ENCODE measurements at places on chromosomes 16 and 17.

- DNase-seq, result peak; percentile 57
Observed at GRCh38 chr16:1102921-1103635, 7.0 kb upstream of the C1QTNF8 start.

DNA sequence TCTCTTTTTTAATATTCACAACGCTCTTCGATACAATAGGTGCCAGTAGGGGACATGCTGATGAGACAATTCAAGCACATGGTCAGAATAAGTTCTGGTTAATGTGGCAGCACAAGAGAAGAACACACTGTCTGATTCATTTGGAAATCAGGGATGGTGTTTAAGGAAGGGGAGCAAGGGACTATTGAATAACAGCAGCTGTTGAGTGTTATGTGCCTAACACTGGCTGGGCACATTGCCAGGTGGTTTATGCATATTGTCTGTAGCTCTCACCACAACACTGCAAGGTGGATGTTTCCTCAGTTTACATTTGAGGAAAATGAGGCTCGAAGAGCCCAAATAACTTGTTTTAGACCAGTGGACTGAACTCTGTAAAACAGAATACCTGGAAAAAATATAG is 44.2 kb downstream of the LYRM9 start:
- peak; percentile 82 for DNase-seq

GRCh38 chr16:68696514-68696913 is 40.6 kb upstream of the CDH1 start:
- DNase-seq, result no peak

GRCh38 chr17:35617505-35617904 is 30.4 kb downstream of the AP2B1 start:
- no peak for DNase-seq

DNA sequence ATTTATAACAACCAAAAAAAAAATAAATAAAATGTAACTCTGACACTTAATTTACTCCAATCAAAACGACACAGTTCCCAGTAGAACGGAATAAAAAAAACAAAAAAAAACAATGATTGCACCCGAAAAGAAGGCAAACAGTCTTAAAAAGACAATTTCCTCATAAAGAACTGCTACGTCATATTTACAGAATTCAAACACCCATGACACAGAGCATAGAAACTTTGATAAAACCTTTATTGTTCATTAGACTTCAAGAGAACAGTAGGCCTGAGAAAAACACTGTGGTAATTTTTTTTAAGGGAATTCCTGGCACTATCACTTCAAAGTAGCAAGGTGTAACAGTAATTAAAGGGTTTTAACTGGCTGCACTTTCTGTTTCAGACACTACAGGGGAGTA is 26.1 kb downstream of the FAM222B start:
- no peak for DNase-seq

DNA sequence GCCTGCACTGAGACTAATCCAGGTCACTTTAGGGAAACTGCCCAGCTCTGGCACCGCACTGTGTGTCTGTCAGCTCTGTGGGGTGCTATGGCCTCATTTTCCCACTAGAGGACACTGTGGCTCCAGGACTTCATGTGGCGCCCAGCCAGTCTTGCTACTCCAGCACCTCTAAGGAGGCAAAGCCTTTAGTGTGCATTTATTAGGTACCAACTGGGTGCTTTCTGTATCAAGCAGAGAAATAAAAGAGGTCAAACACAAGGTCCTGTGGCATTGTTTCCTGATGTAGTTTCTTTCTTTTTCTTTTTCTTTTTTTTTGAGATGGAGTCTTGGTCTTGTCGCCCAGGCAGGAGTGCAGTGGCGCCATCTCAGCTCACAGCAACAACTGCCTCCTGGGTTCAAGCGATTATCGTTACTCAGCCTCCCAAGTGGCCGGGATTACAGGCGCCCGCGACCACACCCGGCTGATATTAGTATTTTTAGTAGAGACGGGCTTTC is 12.5 kb upstream of the RHBDL3 start:
- DNase-seq, result peak; percentile 94

DNA sequence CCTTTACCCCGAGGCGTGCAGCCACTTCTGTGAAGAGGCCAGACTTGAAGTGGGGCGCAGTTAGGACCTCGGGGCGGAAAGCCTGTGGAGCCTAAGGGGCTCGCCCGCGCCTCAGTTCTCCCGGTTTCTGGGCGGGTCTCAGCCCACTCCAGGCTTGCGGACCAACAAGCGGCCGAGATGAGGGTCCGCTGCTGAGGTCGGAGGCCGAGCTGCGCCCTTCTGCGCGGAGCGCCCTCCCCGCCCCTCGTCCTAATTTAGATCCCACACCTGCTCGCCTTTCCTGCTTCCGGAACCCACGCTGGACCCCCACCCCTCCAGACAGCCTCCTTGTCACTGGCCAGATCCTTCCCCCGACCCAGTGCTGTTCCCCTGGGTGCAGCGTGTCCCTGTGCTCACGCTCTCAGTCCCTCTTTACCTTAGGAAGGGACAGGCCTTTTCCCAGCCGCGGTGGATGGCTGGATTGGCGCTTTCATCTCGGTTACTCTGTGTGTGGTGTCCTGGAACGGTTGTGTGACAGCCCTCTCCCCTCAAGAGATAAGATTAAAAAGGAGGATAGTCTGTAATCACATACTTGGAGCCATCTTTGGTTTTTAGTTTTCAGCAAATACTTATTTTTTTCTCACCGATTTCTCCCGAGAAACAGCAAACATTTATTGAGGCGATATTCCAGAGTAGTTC is 933 bp upstream of the ATXN7L3 start:
- DNase-seq, result peak; percentile 78

DNA sequence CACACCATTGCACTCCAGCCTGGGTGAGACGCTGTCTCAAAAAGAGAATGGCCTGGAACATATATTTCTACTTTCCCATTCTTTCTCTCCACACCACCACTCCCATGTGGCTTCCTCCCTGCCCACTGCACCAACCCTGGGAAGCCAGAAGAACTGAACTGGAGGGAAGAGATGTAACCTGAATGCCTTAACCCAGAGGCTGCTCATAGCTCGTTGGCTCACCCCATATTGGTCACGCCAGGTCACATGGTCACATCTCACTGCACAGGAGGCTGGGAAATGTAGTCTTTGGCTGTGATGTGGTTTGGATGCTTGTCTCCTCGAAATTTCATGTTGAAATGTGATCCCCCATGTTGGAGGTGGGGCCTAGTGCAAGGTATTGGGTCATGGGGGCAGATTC is 5.9 kb upstream of the DNAH17 start:
- DNase-seq, result peak; percentile 36

DNA sequence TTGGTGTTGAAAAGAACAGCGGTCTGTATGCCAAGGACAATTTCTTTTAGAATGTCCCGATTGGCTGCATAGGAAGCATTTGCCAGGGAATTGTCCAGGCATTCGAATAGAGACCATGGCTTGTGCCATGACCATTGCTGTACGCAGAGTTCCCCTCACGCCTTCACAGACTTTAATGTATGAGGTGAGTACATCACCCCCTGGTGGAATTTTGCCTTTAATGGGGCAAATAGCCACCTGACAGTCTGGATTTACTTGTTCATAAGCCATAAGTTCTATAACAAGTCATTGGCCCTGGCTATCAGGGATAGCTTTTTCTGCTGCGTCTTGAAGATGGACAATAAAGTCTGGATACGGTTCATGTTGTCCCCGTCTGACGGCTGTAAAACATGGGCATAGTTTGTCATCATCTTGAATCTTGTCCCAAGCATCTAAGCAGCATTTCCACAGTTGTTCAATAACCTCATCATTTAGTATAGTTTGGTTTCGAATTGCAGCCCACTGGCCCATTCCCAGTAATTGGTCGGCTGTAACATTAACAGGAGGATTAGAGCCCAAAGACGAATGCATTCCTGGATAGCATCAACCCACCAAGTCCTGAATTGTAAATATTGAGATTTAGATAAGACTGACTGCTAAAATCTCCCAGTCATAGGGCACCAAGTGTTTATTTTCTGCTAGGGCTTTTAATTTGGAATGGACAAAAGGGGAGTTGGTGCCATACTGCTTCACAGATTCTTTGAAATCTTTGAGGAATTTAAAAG is 67.7 kb upstream of the ARL4D start:
- peak; percentile 25 for DNase-seq

GRCh38 chr16:84841787-84842300 is 22.1 kb downstream of the CRISPLD2 start:
- DNase-seq, result no peak

- DNase-seq, result no peak
Observed at GRCh38 chr17:83198366-83199341, 119.2 kb downstream of the METRNL start.

GRCh38 chr17:79084291-79085153 is 9.9 kb downstream of the ENGASE start:
- DNase-seq, result no peak

DNA sequence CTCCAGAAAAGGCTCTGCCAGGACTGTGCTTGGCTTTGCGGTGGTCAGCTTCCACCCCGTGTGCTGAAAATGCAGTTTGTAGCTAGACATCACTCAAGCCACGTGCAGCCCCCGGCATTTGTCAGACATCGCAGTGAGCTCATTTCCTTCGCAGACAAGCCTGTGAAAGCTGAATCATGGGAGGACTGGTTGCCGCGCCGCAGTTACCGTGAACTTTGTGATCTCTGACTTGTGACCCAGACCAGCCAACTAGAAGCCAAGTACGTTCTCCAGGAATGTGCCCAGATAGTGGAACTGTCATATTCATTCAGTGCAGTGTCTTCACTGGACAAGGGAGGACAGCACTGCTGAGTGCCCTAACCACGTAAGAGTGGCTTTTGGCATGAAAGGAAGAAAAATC is 58.1 kb downstream of the NDE1 start:
- DNase-seq, result no peak

DNA sequence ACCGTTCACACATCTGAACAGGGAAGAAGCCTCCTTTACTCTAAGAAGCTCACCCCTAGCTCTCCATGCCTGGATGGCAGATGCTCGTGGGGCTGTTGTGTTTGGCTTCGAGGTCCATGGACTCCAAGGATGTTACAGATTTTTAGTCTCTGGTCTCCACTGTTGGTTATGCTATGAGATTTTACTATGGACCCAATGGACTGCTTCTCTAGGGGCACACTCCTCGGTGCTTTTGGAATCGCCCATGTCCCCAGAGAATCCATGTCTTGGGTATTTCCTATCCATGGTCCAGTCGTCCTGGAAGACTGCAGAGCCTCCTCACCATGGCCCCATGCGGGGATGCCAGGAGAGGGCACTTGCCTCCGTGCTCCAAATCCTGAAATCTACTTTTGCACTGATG is 83.4 kb downstream of the KCNJ12 start:
- DNase-seq, result no peak

GRCh38 chr17:44024271-44024663 is 9.5 kb upstream of the TMEM101 start:
- peak; percentile 96 for DNase-seq

DNA sequence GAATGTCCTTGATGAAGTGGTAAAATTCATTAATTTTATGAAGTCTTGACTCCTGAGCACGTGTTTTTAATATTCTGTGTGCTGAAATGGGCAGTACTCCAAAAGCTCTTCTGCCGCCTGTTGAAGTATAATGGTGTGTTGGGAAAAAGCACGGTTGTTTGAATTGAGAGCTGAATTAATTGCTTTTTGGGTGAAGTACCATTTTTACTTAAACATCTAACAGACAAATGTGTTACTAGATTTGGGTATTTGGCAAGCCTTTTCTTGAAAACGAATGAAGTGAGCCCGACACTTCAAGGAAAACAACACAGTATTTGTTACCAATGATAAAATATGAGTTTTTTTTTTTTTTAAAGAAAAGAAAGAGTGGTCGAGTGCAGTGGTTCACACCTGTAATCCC is 22.5 kb downstream of the WWP2 start:
- DNase-seq, result no peak

- no peak for DNase-seq
Observed at GRCh38 chr16:8872967-8873865, 4.4 kb upstream of the CARHSP1 start.

DNA sequence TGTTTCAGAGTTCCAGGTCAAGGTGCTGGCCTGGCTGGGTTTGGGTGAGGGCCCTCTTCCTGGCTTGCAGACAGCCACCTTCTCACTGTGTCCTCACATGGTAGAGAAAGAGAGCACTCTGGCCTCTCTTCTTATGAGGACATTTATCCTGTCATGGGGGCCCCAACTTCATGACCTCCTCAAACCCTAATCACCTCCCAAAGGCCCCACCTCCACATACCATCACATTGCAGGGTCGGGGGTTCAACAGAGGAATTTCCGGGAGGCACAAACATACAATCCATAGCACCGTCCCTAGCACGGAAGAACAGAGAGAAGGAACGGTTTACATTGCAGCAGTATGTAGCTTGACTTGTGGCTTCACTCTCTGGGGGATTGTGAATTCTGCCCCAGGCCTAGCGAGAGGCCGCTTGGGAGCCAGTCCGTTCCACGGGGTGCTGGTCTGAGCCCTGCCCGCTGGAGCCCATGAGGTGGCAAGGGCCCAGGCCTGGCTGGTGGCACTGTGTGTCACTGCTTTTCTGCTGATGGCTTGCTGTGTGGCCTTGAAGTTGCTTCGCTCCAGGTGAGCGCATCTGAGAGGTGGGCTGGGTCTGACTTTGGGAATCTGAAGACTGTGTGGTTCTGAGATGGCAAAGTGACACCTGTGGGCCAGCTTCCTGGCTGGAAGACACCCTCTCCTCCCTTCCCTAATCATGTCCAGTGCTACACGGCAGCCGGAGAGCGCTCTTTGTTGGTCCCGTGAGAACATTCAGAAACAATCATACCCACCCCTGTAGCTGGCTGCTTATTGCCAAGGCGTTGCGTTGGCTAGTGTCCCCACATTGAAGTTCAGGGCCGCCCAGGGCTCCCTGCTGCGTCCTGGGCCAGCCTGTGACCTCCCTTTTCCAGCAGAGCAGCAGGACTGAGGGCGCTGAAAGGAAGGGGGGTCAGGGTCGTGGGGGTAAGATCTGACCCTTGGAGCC is 98.3 kb downstream of the CMIP start:
- no peak for DNase-seq

DNA sequence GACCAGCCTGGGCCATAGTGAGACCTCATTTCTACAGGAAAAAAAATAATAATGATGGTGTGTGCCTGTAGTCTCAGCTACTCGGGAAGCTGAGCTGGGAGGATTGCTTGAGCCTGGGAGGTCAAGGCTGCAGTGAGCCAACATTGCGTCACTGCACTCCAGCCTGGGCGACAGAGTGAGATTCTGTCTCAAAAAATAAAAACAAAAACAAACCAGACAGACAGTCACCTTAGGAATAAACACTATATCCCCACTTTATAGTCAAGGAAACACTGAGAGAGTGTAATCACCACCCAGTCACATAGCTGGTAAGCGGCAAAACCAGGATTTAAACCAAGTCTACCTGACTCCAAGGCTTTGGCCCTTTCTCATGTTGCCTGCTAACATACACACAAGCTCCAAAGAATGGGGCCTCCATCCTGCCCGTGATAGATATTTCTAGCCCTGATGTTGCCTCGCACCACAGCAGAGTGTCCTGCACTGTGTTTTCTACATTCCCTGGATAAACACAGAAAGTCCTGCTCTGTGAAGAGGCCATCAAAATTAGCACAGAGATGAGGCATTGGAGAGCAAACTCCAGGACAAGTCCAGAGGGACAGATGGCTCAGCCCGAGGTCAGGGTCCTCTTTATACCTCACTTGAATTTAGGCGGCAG is 66.1 kb upstream of the SMURF2 start:
- DNase-seq, result no peak

GRCh38 chr17:78563189-78564145 is 13.7 kb downstream of the DNAH17 start:
- no peak for DNase-seq
